Ovary (tissue), 10 donors: ENCODE measurements at places on chromosomes 5 and 9. TPM values are rescaled to one million over a fixed set of nuclear protein-coding genes. Genes with fewer than 3 reads are reported as not detected.

- H3K27me3 ChIP-seq, result no peaks in the 10 kb centered on the region
- no peaks in the 10 kb centered on the region for H3K4me1 ChIP-seq
- H3K4me3 ChIP-seq, result no peak overlapping the region
- no peak for DNase-seq
- H3K36me3 ChIP-seq, result no peaks in the 10 kb centered on the region
- no peak overlapping the region for H3K27ac ChIP-seq
Measured at GRCh38 chr5:26666371-26666770, 372.0 kb downstream of the CDH9 start.

DNA sequence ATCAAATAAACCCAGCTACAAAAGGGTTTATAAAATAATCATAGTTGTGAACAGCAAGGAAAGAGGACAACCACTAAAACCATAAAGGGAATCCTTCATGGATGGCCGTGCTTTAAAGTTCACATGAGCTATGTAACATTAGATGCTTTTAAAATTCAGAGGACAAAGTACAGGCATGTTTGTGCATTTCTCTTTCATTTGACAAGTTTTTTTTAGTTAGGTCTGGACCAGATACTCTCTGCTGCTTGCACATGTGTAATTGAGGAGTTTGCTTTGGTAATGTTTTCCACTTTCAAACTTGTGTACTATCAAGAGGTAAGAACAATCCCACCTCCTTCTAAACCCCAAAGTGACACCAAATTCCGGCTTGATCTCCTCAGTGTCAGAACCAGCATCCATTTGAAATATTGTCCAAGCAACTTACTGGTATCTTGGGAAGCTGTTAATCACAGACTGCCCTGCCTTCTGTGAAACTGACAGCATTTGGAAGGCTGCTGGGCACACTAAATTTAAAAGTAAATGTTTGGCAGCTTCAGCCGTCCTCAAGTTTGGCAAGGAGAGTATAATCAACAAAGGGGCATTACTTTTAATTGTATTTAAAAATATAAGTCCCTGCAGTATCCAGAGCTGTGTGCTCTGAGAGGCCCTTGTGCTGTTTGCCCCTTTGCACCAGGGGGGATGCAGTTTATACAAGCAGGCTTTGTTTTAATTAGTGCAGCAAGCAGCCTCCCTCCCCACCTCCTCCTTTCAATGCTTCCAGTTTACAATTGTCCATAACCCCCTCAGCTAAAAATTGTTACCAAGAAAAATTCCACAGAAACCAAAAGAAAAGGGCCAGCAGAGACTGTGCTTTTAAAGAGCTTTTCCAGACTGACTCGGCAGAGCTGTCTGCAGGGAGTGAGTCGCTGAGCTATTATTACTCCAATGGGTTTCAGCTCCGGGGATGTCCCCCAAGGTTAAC is 328.3 kb upstream of the MPDZ start:
- H3K36me3 ChIP-seq, result no peaks in the 10 kb centered on the region
- DNase-seq, result no peak
- peaks cover 3% of the 10 kb centered on the region for H3K4me1 ChIP-seq
- H3K27ac ChIP-seq, result no peak overlapping the region

DNA sequence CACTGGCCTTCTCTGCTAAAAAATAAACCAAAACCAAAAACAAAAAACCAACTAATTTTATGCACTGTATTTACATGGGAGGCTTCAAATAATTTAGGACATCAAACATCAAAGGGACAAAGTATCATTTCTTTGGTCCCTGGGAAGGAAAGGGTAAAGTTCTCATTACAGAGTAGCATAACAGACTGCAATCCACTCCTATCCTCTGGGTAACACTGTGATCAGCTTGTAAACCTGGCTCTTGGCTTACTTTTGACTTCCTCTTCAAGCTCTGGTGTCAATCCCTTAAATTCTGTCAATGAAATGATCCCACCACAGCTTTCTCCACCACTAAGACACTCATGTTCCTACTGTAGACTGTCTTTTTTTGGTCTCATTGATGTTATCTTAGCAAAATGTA is 69.8 kb upstream of the VCAN start:
- no peak overlapping the region for H3K27ac ChIP-seq
- no peak for DNase-seq
- H3K4me3 ChIP-seq, result no peak overlapping the region
- H3K4me1 ChIP-seq, result no peaks in the 10 kb centered on the region
- no peaks in the 10 kb centered on the region for H3K36me3 ChIP-seq
- H3K27me3 ChIP-seq, result no peaks in the 10 kb centered on the region

DNA sequence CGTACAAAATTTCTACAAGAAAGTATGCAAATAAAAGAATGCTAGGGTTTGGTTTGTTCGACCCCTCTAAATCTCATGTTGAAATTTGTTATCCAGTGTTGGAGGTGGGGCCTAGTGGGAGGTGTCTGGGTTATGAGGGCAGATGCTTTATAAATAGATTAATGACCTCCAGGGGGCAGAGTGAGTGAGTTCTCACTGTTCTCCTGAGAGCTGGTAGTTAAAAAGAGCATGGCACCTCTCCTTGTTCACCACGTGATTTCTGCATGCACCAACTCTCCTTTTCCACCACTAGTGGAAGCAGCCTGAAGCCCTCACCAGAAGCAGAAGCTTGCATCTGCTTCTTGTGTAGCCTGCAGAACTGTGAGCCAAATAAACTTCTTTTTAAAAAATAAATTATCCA is 50.4 kb upstream of the FAM170A start:
- DNase-seq, result no peak
- H3K27me3 ChIP-seq, result no peaks in the 10 kb centered on the region
- no peaks in the 10 kb centered on the region for H3K36me3 ChIP-seq
- H3K27ac ChIP-seq, result no peak overlapping the region

GRCh38 chr9:127603226-127603625 is 8.9 kb upstream of the STXBP1 start:
- no peak overlapping the region for H3K27ac ChIP-seq
- DNase-seq, result no peak
- H3K4me1 ChIP-seq, result peaks cover 2% of the 10 kb centered on the region

PALM2AKAP2 gene
- 6.4 TPM for total RNA-seq

DNA sequence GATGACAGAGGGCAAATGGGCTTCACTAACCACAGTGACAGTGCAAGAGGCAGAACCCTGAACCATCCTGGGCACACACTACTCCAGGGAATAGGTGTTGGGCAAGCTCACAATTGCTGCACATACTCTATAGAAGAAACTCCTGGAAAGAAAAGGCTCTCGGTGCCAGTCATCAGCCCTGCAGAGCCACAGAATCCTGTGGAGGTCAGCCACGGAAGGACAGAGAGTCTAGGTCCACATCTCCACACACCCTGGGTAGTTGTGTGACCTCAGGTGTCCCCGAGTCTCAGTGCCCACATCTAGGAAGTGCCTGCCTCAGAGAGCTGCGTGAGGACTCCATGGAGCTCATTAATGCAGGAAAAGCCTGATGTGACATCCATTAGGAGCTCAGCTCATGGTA is 16.0 kb upstream of the ANGPTL2 start:
- no peaks in the 10 kb centered on the region for H3K36me3 ChIP-seq
- no peaks in the 10 kb centered on the region for H3K27me3 ChIP-seq
- peak; percentile 10 for DNase-seq

DNA sequence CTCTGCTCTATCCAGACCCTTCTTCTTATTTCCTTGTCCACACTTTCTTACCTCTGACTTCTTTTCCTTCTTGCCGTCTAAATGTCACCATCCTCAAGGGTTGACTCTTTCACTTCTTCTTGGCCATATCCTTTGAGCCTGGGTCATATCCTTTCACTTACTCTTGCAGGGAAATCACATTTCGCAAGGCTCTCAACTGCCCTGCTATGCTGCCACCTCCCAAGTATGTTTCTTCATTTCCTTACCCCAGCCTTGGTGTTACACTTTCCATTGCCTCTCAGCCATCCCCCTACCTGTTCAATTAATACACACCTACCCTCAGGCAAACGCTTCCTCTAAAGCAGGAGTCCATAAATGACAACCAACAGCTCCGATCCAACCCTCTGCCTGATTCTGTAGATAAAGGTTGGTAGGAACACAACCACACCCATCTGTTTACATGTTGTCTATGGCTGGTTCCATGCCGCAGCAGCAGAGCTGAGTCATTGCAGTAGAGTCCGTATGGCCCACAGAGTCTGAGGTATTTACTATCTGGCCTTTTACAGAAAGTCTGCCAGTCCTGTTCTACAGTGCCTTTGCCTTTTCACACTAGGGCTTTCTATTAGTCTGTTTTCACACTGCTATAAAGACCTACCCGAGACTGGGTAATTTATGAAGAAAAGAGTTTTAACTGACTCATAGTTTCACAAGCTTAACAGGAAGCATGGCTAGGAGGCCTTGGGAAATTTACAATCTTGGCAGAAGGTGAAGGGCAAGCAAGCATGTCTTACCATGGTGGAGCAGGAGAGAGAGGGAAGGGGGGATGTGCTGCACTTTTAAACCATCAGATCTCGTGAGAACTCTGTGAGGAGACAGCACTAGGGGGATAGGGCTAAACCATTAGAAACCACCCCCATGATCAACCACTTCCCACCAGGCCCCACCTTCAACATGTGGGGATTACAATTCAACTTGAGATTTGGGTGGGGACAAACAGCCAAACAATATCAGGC is 97.9 kb downstream of the SV2C start:
- H3K27me3 ChIP-seq, result no peaks in the 10 kb centered on the region
- no peaks in the 10 kb centered on the region for H3K4me1 ChIP-seq
- H3K36me3 ChIP-seq, result no peaks in the 10 kb centered on the region
- DNase-seq, result no peak
- H3K4me3 ChIP-seq, result no peak overlapping the region

SPAG8 gene
- 28.1 TPM for total RNA-seq
